Left ventricle myocardium superior (tissue), 1 donor: ENCODE measurements at places on chromosomes 2 and 18. TPM values are rescaled to one million over a fixed set of nuclear protein-coding genes. Genes with fewer than 3 reads are reported as not detected.

CHRND gene
- total RNA-seq = not detected

DIS3L2 gene
- 19.6 TPM for total RNA-seq

DNA sequence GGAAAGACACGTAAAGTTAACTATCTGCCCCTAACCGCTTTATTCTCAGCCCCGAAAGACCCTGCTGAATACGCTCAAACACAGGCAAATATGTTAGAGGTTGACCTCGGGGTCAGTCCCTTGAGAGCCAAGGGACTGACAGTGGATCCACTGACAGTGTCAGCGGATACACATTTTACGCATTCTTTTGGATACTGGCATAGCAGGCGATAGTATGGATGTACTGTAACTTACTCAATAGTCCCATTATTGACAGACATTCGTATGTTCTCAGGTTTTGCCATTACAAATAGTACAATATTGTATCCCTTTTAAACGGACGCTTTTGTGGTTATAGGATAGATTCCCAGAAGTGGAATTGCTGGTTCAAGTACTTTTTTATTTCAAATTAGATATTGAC, 13.4 kb downstream of the ATP6V1B1 start:
- DNase-seq = no peak

DNA sequence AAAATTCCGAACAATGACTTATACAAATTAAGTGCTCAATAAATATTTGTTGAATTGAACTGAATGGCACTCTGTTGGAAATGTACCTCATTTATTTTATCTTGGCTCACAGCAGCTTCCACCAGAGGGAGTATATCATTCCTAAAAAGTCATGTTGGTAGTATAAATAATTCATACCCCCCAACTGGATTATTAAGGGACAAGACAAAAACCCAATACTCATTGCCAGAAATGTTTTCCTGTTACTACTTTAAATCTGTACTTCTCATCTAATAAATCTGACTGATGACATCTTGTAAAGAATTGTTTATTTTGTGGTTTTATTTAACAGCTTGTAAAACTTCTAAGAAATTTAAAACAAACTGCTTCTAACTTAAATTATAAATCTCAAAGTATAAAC, 163.9 kb downstream of the CDH2 start:
- no peak for DNase-seq

FSHR gene
- total RNA-seq = 0.20 TPM

ICOS gene
- total RNA-seq = not detected

C2orf69 gene
- total RNA-seq = 7.5 TPM
